ENCODE measurements at places on chromosomes 7 and 10. TPM values are rescaled to one million over a fixed set of nuclear protein-coding genes. Genes with fewer than 3 reads are reported as not detected.

Gene GALNT17
- total RNA-seq, result not detected

GRCh38 chr10:99523251-99523773 lies 9.4 kb upstream of the NKX2-3 start:
- no peak overlapping the region for H3K27ac ChIP-seq
- no peaks in the 10 kb centered on the region for H3K4me1 ChIP-seq
- H3K27me3 ChIP-seq, result peaks cover 62% of the 10 kb centered on the region
- H3K36me3 ChIP-seq, result no peaks in the 10 kb centered on the region

Gene GRID2IP
- 0.39 TPM for total RNA-seq

- H3K4me3 ChIP-seq, result no peak overlapping the region
- no peak for DNase-seq
- H3K27me3 ChIP-seq, result no peaks in the 10 kb centered on the region
- no peaks in the 10 kb centered on the region for H3K4me1 ChIP-seq
- H3K36me3 ChIP-seq, result no peaks in the 10 kb centered on the region
- no peak overlapping the region for H3K27ac ChIP-seq
Measured at GRCh38 chr10:58070956-58071355, 196.7 kb downstream of the IPMK start.

Gene HABP2
- total RNA-seq, result not detected

DNA sequence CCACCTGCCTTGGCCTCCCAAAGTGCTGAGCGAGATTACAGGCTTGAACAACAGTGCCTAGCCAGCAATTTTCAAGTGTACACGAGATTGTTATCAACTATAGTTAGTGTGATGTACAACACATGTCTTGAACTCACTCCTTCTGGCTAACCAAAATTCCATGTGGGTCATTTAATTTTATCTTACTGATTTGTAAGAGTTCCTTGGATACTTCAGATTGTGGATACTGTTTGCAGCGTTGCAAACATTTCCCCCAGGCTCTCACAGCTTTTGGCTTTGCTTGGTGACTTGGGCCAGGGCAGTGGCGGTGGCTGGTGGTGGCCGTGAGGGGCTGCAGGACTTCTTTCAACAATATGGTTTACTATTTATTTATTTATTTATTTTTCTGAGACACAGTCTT lies 8.5 kb upstream of the TMEM270 start:
- H3K36me3 ChIP-seq, result no peaks in the 10 kb centered on the region
- H3K4me1 ChIP-seq, result peaks cover 15% of the 10 kb centered on the region
- no peak overlapping the region for H3K27ac ChIP-seq
- DNase-seq, result no peak

Measured in CD4-positive, alpha-beta T cell (primary cell).